ENCODE measurements at places on chromosomes 3 and 15. TPM values are rescaled to one million over a fixed set of nuclear protein-coding genes. Genes with fewer than 3 reads are reported as not detected.

DNA sequence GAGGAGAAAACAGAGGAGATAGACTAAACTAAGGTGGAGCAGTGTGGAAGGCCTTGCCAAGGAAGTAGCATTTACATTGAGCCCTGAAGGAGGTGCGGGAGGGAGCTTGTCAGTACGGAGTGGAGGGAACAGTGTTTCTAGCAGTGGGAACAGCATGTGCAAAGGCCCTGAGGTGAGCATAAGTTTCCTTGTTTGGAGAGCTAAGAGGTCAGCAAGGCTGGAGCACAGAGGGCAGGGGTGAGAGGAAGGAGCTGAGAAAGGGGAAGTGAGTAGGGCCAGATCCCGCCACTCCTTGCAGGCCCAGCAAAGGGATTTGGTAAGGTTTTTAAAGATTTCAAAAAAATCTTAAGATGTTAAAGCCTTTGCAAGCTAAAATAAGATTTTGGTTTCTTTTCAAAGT is 70.1 kb downstream of the HMCES start:
- no peak for DNase-seq

GRCh38 chr3:100518983-100519382 is 26.6 kb downstream of the TMEM45A start:
- DNase-seq, result no peak

GAP43 gene
- 4.2 TPM for total RNA-seq

DAPK2 gene
- 5.0 TPM for total RNA-seq
